ENCODE measurements at places on chromosomes 6 and 20.

DNA sequence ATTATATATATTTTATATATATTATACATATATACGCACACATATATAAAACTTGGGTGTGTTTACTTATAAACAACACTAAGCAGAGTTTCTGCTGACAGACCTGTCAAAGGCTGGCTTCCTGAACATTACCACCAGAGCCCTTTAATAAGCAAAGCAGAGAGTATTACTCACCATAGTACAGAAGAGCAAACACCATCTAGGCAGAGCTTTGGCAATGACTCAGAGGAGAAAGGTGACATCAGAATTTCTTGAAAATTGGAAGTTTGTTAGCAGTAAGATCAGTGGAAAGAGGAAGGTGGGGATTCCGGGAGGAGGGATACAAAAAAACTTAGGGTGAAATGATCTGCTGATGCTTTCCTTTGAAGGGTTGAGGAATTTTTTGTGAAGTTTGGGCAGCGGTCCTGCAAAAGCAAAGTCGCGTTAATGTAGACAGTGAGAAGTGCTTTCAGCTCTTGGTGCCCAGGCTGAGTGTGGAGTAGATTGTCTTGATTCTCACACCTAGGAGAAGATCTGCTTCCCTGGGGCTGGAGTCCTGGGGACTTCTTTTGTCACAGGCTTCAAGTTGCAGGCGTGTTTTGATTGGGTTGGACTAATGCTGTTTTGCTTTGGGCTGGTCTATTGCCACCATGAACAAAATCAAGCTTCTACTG, 109.6 kb upstream of the BACH2 start:
- no peak for DNase-seq

DNA sequence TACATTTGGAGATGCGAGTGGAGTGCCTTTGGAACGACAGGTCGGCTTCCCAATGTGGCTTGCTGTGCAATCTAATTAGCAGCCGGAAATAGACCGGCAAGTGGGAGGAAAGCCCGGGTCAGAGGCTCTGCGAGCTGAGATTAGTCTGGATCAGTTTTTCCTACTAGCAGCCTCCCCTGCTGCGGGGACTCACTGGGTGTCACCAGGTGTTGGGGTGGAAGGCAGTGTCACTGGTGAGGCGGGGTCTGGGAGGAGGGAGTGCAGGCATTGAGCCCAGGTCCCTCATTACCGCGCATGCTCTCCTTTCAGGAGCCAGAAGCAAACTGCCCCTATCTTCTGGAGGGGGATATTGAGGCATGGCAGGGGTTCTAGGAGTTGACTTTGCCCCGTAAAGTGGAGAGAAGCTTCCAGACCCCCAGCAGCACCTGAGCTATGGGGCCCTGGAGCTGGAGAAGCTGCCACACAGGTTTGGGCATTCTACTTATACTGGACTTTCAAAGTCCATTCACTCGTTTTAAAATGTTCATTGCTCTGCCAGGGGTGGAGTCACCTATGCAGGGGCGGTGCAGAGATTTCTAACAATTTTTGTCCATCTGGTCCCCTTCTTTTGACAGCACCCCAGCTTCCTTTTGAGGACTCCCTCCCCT, 11.0 kb downstream of the SULF2 start:
- peak; percentile 57 for DNase-seq

DNA sequence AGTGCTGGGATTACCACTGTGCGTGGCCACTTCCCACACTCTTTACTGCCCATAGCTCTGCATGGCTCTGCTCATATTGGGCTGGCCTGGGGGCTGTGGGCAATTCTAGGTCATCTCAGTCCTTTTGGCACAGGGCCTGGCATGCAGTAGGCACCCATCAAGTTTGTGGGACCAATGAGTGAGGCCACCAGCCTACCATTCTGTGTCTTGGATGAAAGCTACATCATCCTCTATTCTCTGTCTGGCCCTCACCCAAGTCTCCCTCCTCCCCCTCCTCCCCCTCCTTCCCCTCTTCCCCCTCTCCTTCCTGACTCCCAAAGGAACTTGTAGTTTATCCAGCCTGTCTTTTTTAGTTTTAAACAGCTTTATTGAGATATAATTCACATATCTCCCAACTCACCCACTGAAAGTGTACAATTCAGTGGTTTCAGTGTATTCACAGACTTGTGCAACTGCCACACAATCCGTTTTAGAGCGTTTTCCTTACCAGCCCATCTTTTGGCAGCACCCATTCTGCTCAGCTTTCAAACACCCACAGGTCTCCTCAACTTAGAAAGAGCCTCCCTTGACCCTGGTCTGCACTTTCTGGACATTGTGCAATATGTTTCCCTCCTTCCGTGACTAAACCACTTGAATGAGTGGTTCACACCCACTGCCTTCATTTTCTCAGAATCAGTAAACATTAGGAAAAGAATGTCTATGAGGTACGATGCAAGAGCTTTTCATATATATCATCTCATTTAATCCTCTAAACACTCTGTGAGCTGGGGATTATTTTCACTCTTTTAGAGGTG, 21.5 kb upstream of the MRPS18A start:
- DNase-seq = no peak

GRCh38 chr20:59780494-59781185, 152.8 kb downstream of the SYCP2 start:
- no peak for DNase-seq

- DNase-seq = no peak
Measured at GRCh38 chr6:105432797-105433196, 29.9 kb upstream of the PREP start.

- DNase-seq = no peak
Measured at GRCh38 chr20:358891-359555, 12.1 kb downstream of the NRSN2 start.

DNA sequence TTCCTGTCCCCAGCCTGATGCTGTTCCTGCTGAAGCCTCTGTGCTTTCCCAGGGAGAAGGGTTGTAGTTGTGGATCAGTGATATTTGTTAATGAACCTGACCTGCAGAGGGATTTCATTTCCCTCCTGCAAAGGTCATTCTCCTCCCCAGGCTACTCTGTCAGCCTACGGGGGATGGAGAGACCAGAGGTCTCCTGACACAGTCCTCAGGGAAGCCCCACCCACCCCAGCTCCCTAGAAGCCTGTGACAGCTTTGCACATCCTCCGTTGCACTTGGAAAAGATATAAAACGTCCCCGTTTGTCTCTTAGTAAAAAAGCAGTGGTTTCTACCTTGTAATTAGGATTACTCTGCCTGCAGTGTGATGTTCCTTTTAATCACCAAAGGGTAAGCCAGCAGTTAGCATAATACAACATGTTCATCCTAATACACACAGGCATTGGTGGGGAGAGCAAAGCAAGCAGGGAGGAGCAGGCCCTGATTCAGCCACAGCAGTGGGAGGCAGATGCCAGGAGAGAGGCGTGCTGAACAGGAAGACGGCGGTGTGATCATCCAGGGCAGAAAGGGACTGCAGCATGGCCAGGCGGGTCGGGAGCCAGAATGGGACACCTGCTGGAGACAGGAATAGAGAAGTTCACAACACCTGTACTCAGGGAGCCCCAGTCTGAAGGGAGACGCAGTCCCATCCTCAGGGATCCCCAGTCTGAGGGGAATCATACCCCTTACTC, 293.5 kb downstream of the LRFN2 start:
- DNase-seq = no peak

DNA sequence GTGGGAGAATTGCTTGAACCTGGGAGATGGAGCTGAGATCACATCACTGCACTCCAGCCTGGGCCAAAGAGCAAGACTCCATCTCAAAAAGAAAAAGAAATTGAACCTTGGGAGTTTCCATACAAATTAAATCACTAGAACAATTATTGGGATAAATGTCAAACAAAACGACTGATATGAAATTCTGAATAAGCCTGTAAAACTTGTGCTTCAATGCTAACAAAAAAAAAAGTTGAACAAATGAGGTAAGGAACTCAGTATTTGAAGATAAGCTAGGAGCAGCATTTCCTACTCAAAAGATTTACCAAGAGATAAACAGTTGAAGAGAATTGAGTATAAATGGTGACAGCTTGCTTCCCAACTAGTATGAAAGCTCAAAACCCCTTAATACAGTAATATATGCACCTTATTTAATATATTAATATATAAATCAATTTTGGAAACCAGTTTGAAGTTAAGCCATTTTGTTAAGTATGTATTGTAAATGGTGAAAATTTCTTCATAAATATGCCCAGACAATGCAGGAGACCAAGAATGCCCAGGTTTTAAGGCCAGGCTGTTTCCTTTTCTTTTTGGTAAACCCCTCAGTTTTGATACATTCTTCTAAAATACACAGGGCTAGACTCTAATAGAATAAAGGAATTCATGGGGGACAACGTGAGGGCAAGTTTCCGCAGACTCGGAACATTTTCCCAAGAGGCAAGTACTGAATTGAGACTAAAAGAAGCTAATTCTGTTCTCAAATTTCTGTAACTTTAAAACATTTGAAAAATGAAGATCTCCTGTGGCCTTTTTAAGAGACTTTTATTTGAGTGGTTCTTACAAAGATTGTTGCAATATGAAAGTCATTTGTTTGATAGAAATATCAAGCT, 3.9 kb downstream of the ROMO1 start:
- DNase-seq = no peak

DNA sequence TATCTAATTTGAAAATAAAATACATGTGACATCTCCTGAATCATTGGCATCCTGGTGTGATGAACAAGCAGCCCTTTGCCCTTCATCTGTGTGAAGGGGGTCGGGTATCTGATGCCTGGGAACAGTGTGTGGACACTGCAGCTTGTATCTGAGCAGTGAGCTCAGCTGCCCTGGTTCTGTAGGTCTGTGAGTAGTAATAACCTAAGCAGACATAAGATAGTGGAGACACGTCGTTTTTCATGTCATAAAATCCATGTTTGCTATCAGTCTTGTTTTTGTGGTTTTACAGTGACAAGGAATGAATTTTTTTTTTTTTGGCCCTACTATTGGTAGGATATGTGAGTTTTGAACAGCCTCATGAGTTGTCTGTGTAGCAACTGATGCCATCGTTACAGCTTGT, 133.0 kb downstream of the JARID2 start:
- no peak for DNase-seq

- DNase-seq = no peak
Measured at GRCh38 chr20:22746957-22747356, 162.6 kb upstream of the FOXA2 start.

DNA sequence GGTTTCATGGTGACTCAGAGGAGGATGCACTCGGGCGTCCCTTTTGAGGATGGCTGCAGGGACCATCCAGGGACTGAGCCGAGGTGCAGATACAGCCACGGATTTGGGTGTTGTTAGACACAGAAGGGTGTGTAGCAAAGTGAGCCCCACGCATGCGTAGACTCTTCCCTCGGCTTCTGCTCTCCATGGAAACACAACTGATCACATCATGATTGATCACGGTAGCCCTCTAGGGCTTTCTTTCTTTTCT, 606 bp upstream of the ULBP1 start:
- DNase-seq = no peak

- DNase-seq = no peak
Measured at GRCh38 chr20:51425347-51426106, 117.0 kb downstream of the NFATC2 start.

- DNase-seq = no peak
Measured at GRCh38 chr20:22579119-22579427, 5.3 kb downstream of the FOXA2 start.

DNA sequence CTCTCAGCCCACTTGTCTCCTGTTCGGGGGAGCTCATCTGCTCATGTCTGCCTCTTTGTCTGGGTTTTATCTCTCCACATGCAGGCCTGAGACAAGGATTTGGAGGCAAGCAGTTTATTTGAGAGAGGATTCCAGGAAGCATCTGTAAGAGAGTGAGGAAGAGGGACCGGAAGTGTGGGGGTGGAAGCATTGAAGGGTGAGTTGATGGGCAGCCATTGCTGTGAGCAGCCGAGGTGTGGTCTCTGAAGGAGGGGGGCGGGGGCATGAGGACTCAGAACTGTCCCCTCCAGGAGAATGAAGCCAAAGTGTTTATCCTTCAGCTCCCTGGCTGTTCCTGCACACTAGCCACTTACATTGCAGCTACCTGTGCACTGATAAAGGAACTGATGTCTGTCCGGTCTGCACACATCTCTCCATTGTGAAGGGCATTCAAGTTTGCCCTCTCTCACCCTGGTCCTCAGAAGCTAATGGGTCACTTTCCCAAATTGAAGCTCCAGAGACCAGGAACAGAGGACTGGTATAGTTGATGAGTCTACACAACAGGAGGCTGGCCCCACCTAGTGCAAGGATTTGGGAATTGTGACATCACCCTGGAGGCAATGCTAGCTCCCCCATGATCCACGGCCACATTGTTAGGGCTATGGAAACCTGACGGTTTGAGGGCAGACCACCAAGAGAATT, 100.5 kb upstream of the FOXA2 start:
- DNase-seq = no peak

DNA sequence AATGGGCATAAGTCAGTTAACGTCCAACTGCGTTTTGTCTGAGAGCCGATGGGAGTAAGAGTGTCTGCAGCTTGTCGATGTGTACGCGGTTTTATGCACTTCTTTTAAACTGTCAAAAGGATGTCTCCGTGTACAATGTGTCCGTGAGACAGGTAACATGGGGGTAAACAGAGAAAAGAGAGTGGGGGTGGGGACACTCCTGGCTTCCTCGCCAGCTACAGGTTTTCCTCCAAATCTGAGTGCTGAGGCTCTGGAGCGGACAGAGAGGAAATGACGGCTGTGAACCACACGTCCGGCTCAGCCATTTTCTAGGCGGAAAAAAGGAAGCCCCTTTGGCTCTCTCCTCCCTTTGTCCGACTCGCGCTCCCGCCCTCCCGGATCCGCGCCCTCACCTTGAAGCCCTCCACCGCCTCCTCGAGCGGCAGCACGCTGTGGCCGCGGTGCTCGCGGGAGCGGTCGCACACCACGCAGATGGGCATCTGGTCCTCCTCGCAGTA, 916 bp downstream of the TRIM27 start:
- DNase-seq = peak; percentile 63

DNA sequence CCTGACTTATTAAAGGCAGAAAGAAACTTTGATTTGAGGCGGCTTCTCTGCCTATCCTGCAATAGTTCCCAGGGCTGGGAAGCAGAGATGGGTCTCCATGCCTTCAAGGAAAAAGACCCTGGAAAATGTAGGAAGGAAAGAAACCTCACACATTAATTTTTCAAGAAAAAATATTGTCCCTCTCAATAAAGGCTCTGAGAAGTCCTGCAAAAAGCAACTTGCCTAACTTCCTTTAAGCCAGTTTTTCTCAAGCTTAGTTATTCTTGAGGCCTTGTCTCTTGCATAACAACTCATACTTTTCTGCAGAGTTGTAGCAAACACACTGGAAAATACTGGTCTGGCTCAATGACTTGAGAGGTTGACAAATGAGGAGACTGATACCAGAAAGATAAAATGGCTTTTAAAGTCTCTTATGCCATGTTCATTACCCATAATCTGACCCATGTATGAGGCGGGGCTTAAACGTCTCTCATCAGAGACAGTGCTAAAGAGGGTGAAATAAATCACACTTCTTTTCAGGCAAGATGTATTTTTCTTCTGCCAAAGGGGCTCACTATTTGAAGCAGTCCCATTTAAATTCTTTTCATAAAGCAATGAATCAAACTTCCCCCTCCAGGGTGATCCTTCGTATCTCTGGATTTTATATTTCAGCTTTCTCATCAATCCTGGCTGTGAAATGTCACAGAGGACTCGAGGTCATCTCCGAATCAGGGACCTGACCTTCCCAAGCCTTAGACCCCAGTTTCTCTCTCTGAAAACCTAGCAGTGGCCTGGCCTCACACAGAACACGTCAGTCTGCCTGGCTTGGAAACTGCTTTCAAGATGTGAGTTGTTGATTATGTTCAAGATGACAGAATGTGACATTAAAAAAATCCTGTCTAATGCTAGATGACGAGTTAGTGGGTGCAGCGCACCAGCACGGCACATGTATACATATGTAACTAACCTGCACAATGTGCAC, 82.3 kb upstream of the KCNG1 start:
- DNase-seq = no peak

Measured in left cardiac atrium (tissue), 4 donors.